ENCODE measurements at places on chromosomes 3 and 15.

GRCh38 chr3:166481340-166481739 is 644.1 kb upstream of the BCHE start:
- DNase-seq: no peak

- DNase-seq: no peak
Measured at GRCh38 chr15:31265090-31265870, 61.4 kb upstream of the KLF13 start.

- DNase-seq: no peak
Measured at GRCh38 chr3:46669191-46669999, 24.1 kb downstream of the ALS2CL start.

DNA sequence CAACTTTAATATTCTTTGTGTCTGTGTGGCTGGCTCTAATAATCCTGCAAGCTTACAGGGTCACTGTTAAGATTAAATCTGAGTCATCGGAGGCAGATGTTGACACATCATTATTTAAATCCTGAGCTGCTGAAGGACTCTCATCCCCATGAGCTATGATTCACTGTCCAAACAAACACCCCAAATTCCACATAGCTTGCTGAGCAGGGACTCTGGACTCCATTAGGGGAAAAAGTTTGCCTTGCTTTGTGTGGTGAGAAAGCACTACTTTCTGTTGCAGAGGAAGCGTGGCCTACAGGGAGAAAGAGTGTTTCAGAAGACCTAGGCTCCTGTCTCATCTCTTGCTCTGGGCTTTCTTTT is 213.7 kb downstream of the PDCD6IP start:
- DNase-seq: no peak

GRCh38 chr15:70523192-70523591 is 240.2 kb downstream of the UACA start:
- no peak for DNase-seq

GRCh38 chr15:55789066-55789660 is 46.2 kb upstream of the PRTG start:
- DNase-seq: peak; percentile 7

DNA sequence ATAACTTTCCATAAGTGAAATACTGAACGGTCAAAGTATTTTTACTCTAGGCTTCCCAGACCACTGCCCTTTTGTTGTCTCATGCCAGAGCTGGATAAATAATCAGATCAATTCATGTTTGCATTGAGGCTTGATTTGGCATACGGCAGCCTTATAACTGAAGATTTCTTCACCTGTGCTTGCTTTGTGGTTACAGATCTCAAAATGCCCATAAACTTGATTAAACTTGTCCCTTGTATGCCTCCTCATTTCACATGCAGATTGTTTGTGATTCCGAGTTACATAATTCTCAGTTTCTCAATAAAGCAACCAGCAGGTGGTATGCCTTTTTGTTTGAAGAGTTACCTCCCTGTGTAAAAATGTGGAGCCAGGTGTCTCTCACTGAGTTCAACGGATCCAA is 211.4 kb upstream of the LRIG1 start:
- no peak for DNase-seq

DNA sequence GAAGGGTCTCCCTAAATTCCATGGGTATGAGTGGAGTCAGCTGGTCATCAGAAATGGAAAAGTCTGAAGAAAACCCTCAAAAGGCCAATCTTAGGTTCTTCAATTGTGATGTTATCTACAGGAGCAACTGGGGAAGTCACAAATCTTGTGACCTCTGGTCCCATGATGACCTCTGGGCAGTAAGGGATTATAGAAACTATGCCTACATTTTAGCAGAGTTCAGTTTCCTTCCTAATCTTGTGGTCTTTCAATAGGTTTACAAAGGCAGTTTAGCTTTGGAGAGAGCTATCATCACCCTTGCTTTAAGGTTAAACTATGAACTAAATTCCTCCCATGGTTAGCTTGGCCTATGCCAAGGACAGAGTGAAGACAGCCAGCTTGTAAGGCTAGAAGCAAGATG is 225.1 kb downstream of the DPH6 start:
- DNase-seq: no peak

- peak; percentile 40 for DNase-seq
Measured at GRCh38 chr3:107690522-107691138, 167.9 kb downstream of the BBX start.

GRCh38 chr3:155970398-155970797 is 99.9 kb downstream of the GMPS start:
- DNase-seq: no peak

All from CD4-positive, alpha-beta T cell treated with Interleukin-6 at 100 ng/mL for 8 hours (primary cell).